ENCODE measurements at places on chromosomes 6 and 20.

- no peak for DNase-seq
Measured at GRCh38 chr6:134177753-134178160, 125.3 kb upstream of the SLC2A12 start.

- DNase-seq: no peak
Measured at GRCh38 chr20:8057871-8058270, 38.3 kb upstream of the TMX4 start.

DNA sequence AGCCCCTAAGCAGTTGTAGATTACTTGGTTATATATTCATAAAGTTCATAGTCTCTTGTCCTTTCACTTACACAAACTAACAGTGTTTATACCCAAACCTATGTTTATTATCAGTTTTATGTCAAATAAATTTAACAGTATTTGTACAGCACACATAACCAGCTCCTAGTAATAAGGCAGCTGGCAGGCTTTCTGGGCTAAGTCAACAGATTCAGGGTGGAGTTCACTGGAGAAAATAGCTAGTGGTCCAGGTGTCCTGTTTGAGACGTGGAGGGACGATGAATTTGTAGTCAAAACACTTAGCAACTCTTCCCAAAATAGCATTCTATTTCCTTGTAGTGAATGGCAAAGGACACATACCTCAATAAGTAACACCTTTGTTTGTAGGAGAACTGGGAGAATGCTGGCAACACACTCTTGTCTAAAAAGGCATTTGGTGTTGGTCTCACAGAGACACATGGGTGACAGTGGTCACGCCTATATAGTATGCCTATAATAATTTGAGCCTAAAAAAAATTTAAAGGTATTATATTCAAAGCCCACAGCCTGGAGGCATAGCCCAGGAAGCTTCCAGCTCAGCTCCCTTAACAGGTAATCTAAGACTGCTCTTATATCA, 156.4 kb upstream of the CARMIL1 start:
- no peak for DNase-seq

GRCh38 chr20:47667531-47668312, 117.6 kb downstream of the SULF2 start:
- DNase-seq: no peak

- DNase-seq: no peak
Measured at GRCh38 chr6:3009930-3010329, 10.2 kb downstream of the NQO2 start.

DNA sequence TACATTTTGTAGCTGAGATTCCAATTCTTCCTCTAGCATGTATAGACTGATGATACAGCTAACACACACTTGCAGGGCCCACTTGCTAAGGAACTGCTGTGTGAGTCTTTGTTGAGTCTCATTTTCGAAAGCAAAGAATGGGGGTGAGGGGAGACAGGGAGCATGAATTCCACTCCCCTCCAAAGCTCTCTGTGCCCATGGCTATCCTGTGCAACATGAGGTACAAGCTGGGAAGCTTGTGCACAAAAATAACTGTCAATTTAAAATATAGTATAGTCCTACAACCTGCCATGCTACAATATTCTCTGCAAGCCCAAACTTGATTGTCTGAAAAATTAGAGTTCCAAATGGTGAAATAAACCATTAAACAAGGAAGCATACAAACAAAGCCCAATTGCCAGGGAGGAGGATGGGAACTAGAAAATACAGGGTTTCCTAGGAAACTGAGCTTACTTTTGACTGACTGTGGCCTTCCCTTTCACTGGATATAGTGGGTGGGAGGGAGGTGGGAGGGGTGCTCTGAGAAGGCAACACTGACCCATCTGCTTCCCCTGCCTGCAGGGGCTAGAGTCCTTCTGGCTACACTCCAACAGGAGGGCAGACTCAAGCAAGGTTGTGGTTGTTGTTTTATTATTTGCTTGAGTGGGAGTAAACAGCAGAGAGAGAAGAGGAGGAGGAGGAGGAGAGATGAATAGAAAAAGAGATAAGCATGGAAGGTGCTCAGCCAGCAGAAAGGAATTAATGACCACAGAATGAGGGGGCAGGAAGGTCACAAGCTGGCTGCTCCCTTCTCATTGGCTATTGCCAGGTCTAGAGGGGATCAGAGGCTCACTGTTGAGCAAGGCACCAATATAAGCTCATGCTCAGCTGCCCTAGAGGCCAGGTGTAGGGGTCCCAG, 84.6 kb downstream of the FYN start:
- no peak for DNase-seq

GRCh38 chr20:50522053-50522674, 12.0 kb downstream of the PTPN1 start:
- no peak for DNase-seq

GRCh38 chr6:52286798-52287432, 2.4 kb upstream of the MCM3 start:
- no peak for DNase-seq

DNA sequence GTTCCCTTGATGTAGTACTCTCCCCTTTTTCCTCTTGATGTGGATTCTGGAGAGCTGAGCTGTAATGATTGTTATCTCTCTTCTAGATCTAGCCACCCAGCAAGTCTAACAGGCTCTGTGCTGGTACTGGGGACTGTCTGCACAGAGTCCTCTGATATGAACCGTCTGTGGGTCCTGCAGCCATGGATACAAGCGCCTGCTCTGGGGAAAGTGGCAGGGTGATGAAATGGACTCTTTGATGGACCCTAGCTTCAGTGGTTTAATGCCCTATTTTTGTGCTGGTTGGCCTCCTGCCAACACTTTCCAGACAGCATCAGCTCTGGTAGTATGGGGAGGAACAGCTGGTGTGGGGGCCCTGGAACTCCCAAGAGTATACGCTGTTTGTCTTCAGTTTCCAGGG, 216.3 kb downstream of the ADGRG6 start:
- no peak for DNase-seq
